ENCODE measurements at places on chromosomes 5 and 9.

DNA sequence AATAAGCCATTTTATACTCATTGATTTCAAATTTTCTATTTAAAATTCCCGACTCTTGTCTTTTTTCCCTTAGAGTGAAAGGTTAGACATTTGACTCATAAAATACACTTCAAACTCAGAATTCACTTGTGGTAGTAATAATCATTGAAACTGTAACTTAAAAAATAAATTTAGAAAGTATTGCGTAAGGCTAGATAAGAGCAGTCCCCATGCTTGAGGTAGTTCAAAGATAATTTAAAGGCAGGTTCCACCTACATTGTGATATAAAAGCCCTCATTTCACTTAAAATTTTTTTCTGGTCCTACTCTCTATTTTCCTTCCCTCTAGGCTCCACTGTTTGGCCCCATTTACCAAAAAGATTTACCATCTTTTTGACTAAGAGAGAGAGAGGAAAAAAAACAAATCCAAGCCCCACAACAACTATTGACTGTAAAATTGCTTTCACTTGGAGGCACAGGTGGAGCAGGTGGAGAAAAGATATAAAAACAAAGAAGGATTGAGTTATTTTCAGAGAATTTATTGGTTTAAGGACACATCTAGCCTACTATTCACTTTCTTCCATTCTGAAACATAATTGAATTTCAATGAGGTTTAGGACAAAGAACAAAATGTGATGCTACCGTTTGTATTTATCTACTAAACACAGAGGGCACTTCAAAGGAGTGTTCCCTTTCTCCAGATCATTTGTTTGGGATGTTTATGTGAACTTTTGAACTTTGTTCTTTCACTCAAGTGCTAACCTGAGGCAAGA lies 61.0 kb downstream of the FBXO4 start:
- DNase-seq, result no peak

DNA sequence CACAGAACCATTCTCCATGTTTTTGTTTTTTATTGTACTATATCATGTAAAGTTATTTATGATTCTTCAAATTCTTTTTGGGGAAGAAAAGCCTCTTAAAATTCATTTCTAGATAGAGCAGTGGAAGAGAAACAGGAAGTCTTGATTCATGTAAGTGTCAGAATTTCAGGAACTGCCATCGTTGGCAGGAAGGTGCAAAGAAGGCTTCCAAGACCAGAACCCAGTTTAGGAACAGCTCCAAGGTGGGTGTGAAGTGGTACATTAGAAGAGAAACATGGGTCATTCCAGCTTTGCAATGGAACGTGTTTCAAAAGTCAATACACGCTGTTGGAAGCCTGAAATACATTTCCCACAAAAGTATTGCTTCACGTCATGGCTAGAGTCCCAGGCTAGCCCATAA lies 14.8 kb downstream of the SAXO1 start:
- no peak for DNase-seq

GRCh38 chr5:163604013-163604412 lies 98.6 kb downstream of the MAT2B start:
- DNase-seq, result no peak

DNA sequence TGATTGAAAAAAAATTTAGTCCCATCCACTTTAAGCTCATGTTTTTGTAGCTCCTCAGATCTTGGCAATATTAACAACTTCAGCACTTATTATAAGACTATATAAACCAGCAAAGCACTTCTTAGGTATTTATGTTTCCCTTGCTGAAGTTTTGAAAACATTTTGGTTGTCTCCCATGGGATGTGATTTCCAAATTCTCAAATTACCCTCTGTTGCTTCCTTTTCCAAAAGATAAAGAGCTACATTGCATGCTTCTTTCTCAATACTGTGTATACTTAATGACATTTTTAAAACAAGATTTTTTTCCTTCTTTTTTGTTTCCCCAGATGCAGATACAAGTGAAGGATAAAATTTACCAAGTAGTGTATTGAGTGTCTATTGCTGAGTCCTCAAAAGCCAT lies 567.1 kb downstream of the CSNK1G3 start:
- no peak for DNase-seq

DNA sequence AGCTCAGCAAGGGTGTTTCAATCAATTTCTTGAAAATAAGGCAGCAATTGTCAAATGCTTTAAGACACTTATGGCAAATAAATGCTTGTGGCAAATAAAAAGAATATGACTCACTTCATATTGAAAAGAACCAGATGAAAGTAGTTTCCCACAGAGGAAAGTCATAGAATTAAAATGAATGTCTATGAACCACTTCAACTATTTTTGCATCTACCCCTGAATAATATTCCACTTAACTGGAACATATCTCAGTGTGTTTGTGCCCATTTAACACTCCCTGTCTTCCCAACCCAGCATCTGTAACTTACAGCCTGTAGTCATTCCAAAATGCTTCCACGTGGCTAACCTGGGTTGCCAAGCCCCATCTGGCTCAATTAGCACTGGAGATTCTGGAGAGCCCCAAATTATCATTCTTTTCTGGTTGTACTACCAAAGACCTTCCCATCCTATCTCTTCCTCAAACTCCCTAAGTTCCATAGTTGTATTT lies 84.7 kb downstream of the FEM1C start:
- DNase-seq, result peak; percentile 67

DNA sequence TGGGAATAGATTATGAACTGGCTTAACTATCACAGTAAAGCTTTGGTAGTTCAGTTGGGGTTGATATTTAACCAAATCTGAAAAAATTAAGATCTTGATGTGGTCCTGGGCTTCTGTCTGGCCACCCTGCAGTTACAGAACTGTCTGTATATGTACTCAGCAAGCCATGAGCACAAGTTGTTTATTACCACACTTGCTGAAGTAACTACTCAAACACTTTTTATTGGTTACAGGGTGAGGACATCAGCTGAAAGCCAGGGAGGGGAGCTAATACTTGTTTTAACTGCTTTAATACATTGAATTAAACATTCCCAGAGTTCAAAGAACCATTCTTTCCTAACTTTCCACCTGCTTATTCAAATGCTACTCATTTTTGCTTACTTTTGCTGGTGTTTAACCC lies 29.4 kb upstream of the KCNN2 start:
- no peak for DNase-seq

DNA sequence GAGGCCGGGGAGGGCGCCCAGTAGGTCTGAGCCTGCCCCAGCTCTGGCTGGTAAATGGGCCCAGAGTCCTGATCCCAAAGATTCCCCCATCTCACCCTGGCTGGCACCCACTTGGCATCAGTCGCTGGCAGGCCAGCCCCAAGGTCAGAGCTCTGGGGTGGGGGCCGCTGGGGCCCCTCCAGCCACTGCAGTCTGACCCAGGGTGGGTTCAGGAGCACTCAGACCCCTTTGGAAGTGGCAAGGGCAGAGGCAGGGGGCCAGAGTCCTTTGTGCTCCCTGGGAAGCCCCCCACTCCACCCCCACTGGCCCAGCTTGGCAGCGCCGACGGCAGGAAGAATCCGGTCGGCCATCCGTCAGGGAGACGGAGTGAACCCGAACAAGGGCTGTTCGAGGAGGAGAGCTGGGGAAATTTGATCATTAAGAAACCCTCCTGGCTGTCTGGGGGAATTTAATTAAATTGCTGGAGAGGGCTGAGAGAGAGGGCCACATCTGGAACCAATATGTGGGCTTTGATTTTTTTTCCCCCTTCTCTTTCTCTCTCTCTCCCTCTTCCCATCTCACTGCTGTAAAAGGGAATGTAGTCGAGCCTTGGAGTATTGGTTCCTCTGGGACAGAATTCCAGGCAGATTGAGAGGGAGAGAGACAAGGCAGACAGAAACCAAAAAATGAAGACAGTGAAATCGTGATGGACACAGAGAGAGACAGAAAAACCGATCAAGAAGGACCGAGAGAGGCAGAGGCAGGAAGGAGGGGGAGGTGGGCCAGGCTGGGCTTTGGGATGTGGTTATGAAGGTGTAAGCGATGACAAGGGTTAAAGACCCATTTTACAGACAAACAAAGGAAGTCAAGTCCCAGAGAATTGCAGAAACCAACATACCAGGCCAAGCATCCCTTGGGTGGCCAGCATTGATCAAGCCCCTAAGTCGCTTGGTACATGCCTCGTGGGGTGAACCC lies 8.1 kb upstream of the ASB6 start:
- peak; percentile 86 for DNase-seq

Measured in fibroblast of skin of left quadriceps (primary cell).